ENCODE measurements at places on chromosomes 4 and X. TPM values are rescaled to one million over a fixed set of nuclear protein-coding genes. Genes with fewer than 3 reads are reported as not detected.

The GLA gene
- polyA plus RNA-seq: 15.9 TPM

DNA sequence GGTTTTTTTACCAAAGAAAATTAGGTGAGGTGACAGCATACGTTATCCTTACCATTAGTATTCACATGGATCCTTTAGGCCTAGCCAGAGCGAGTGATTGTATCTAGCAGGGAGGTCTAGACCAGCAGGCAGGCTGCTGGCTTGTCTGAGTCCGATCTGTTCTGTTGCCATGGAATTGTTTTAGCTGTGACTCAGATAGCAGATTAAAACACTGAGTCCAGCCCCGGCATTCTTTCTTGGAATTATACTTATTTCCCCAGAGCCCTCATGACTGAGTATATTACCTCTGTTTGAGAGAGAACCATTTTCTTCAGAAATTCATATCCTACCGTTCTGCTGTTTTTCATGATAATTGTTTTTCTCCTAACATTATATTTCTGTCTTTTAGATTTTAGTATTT, 37.4 kb downstream of the OCRL start:
- no peak for DNase-seq

The XAGE3 gene
- not detected for polyA plus RNA-seq

DNA sequence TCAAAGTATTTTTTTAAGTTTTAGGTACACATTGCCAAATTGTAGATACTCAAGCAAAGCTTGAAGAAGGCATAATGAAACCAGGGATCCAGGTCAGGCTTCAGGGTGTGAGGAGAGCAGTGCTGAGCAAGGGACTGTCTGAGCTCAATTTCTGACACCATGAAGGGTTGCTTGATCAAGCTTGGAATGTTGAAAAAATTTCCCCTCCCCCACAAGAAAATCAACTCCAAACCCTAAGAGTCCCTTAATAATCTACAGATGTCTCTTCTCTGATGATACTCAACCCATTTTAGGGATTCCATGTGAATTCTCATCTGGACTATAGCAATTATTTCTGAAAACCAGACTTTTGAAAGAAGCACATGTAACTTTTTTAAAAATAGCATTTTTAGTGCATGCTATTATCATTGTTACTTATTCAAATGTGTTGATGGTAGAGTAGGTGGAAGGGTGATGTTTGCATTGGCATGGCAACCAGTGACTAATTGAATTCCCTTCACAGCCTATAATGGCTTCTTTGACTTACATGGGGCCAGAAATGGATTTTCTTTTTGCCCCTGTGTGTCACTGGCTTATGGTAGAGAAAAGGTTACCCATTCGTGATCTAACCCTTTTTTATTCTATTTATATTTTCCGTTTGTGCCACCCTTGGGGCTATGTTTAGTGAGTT, 252.0 kb downstream of the FBXW7 start:
- DNase-seq: no peak

The MMRN1 gene
- polyA plus RNA-seq: 66.4 TPM

The NXF2B gene
- 0.07 TPM for polyA plus RNA-seq

The GJB1 gene
- polyA plus RNA-seq: 23.3 TPM

DNA sequence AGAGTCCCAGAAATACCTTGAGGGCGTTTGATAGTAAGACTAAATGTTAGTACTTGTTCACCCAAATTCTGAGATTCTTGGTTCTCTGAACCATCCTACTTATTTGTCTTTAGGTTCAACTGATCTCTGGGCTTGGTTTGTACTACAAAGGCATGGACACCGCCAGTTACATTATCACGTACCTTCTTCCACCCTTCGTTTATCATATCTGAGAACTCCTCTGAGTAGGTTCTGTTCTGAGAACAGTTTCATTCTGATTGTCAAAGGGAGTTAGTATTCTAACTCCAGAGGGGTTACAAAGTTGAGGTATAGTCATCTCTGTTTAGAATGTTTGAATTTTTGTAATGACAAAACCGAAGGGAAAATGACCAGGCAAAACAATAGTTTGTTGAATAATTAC, 19.3 kb downstream of the ZFX start:
- DNase-seq: no peak

The ARHGAP36 gene
- 1.3 TPM for polyA plus RNA-seq

The PDCL2 gene
- not detected for polyA plus RNA-seq

DNA sequence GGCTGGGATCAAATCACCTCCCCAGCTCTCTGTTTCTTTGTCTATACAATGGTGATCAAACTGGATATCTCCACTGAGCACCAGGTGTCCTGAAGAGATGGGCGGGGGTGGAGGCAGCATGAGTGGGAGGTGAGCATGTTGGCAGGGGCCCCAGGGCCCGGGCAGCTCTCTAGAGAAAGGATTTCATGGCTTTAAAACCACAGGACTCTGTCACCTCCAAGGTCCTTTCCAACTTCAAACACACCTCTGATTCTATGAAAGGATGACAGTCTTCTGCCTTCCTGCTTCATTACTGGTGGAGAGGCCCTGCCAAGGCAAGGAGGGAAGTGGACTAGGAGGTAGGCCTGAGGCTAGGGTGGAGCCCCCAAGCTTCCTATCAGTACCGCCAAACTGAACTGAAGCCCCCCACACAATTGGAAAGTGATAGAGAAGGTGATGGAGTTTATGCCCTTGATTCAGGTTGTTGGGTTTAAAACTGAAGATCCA, 38.6 kb downstream of the TRIM2 start:
- no peak for DNase-seq

DNA sequence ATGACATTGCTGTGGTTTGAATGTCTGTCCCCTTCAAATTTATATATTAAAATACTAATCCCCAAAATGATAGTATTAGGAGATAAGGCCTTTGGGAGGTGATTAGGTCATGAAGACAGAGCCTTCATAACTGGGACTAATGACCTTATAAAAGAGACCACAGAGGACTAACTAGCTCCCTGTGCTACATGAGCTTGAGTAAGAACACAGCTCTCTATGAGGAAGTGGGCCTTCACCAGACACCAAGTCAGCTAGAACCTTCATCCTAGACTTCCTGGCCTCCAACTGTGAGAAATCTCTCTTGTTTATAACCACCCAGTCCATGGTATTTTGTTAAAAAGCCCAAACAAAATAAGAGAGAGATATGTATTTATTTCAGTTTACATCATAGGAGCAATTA, 242.2 kb upstream of the CTSO start:
- DNase-seq: no peak

The ERCC6L gene
- 2.6 TPM for polyA plus RNA-seq

The FAM9B gene
- not detected for polyA plus RNA-seq

GRCh38 chr4:13126976-13127910, 356.9 kb downstream of the RAB28 start:
- DNase-seq: peak; percentile 34

DNA sequence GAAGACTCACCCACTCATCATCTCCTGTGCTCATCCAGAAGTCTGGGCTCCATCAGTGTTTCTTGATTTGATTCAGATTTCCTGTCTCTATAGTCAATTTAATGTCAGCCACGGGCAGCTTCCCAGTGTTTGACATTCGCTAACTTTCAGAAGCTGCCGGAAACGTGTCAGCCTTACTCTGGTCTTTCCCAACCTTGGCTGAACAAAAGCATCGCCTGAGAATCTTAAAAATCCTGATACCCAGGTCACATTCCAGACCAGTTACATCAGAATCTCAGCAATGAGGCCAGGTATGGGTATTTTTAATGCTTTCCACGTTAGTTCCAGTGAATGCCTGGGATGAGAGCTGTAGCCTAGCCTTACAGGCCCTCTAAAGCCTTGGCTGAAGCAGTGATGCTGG, 233.8 kb downstream of the FRMPD4 start:
- DNase-seq: no peak

The ANXA10 gene
- polyA plus RNA-seq: 0.06 TPM

The TCEAL3 gene
- 12.7 TPM for polyA plus RNA-seq

GRCh38 chrX:16320765-16321355, 153.6 kb downstream of the MAGEB17 start:
- DNase-seq: no peak

- no peak for DNase-seq
These were observed 218.9 kb downstream of the FBXW7 start for GRCh38 chr4:152316969-152317368.

DNA sequence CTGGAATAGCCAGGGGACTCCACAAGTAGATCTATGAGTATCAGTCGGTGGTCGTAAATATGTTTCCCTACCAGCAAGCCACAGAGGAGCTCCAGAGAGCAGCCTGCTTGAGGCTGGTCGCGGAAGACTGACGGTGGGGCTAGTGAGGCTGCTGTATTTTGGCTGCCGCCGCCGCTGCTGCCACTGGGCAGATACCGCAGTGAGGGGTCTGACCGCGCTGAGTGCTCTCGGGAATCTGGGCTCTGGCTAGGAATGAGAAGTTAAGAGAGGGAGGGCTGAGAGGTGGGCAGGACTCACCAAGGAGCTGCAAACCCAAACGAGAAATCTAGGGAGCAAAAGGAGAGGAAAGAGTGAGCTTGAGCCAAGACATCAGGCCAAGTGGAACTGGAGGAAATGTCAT, at the start of gene EXOC1L:
Gene EXOC1L, plus strand, starts transcription at position 157 of the 400 bp plus-strand sequence. Its CDS starts 237 bp downstream, at position 394.
- DNase-seq: peak; percentile 2

DNA sequence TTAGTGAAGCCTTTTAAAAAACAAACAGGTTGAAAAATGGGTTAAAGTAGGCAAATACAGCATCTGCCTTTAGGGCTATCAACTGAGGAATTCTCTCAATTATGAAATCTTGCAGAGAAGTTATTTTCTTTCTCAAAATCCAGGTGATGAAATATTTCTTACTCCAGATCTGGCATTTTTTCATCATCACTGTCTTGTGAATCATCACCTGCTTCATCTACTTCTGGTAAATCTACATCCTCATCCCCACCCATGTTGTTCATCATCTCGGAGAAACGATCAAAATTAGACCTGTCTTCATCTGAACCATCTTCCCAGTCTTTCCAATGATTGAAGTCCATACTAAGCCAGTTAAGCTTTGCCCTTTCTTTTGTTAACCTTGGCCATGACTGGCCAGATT, 33.3 kb upstream of the HPF1 start:
- no peak for DNase-seq

- no peak for DNase-seq
These were observed 72.1 kb upstream of the MAMLD1 start for GRCh38 chrX:150291014-150291413.

DNA sequence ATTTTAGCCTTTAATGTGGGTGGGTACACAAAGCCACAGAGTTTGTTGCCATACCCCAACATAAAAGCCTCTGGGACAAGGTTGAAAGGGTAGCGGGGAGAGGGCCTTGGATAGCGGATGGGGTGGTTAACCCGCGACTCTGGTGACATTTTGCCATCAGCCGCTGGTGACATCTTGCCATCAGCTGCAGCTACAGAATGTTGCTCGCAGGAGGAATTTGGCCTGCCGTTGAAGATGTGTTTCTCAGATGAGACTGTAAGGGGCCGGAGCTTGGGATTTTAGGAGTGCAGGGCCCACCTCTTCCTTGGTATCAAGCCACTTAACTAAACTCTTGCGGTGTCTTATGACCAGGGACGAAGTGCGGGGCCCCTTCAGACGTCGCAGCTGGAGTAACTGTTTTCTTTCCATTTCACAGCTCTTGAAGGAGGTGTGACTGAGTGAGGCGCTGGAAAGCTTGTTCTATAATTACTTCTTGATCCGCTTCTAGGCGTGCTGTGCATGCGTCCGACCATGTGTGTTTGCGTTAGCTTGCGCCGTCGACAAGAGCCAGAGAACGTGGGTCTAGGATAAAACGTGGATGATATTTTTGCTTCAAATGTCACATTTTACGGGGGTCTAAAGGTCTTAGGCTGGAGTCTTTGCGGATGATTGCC, 820 bp upstream of the RASL11B start:
- DNase-seq: no peak

The PNMA3 gene
- polyA plus RNA-seq: 68.9 TPM

The BTK gene
- 0.22 TPM for polyA plus RNA-seq

DNA sequence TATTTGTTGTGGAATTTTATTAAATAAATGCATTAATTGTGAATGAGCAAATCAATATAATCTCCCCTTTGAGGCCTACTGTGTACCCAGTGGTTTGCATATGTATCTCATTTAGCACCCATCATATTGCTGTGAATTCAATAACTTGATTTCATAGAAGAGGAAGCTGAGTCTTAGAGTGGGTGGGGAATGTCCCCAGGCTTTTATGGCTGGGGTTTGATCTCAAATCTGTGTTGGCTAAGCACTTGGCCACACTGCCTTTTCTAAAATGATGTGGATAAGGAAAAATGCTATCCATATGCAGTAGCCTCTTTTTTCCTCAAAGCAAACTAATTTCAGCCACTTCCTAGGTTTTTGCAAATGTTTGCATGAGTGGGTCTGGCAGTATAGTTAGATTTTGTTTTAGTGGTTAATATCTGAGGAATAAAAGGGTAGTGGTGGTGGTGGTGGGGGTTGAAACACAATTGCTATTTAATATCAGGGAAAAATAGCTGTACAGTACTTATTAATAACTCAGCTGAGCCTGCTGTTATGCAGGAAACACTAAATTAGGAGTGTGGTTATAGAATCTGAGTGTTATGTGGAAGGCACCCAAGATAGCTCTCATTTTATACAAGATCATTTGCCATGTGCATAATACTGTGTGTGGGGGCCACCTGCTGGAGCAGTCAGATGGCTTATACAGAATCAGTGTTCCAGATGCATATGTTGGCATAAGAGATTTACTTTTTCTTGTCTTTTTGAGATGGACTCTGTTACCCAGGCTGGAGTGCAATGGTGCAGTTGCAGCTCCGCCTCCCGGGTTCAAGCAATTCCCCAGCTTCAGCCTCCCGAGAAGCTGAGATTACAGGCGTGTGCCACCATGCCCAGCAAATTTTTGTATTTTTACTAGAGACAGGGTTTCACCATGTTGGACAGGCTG, 108.0 kb downstream of the TMEM131L start:
- DNase-seq: peak; percentile 69

GRCh38 chr4:1669270-1669669, 14.8 kb downstream of the FAM53A start:
- DNase-seq: no peak

DNA sequence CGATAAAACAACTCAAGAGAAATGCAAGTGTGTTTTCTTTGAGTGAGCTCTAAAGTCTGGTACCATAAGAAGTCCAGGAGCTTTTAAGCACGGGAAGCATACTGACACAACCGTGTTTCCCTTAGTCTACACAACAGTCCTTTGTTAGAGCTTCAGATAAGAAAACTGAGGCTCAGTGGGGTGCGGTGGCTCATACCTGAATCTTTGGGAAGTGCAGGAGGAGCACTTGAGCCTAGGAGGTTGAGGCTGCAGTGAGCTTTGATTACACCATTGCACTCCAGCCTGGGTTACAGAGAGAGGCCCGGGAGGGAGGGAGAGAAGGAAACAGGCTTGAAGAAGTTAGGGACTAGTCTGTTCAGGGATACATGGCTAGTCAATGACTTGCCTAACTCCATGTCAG, 21.9 kb downstream of the LEF1 start:
- DNase-seq: no peak

- no peak for DNase-seq
These were observed 117.2 kb downstream of the GATB start for GRCh38 chr4:151643564-151643963.

GRCh38 chr4:98656886-98657285, 1.5 kb downstream of the TSPAN5 start:
- no peak for DNase-seq

The HELT gene
- not detected for polyA plus RNA-seq
